ENCODE measurements at places on chromosomes 4 and X.

DNA sequence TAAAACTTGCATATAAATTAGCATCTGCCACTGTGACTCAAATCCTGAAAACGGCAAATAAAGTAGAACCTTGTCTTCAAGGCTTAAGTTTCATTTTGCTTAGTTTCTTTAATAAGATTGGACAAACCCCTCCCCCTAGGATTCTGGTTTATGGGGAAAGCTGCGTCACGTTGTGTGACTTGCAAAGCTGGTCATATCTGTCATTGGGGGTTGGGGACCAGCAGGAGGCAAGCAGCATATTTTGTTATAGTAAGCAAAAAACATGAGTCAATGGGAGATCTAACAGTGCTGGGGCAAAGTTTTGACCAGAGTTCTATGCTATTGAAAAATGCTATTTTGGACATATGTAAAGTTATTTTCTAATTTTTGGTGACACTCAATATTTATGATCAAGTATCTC lies 407.3 kb downstream of the PCDH18 start:
- no peak for DNase-seq

DNA sequence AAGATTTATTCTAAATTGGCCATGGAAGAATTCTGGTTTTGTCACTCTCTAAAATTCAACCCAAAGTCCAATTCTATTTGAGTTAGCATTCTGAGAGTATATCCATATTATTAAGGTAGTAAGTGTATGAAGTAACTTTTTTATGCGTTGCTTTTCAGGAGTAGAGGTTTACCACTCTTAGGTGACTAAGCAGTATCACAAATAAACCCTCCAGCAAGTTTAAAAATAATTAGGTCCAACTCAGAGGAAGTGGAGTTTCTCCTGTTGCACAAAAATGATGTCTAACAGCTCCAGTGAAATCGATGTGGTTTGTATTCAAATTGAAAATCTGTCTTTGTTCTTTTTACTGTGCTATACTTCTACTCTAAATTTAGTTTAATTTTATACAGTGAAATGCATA lies 6.6 kb downstream of the SCML1 start:
- no peak for DNase-seq

DNA sequence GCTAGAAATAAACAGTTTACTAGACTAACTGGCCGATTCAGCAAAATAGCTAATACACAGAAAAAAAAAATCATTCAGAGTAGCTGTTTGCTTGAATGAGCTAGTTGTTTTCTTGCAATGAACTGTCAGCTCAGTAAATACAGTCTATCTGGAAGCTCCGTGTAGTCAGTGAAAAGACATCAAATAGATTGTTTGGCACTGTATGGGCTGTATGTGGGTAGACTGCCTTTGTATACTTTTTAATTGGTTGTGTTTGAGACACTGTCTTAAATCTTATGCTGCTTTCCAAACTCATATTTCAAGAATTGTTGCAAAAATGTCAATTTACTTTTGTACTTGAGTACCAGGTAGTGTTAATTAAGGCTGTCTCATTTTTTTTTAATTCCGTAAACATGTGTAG lies 61.6 kb upstream of the GPR174 start:
- no peak for DNase-seq

DNA sequence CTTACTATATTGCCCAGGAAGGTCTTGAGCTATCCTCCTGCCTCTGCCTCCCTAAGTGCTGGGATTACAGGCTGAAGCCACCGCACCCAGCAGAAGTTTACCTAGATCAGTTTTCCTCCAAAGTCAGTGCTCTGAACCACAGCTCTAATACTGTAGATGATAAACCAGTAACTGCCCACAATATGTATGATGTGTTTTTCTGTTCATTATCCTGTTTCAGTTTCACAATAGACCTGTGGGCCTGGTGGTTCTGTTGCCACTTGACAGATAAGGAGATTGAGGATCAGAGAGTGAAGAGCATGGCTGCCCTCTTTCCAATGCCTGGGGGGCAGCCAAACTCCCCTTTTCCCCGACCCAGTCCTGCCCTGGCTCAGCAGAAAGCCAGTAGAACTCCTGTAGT lies 87.0 kb downstream of the EFNB1 start:
- DNase-seq: no peak

DNA sequence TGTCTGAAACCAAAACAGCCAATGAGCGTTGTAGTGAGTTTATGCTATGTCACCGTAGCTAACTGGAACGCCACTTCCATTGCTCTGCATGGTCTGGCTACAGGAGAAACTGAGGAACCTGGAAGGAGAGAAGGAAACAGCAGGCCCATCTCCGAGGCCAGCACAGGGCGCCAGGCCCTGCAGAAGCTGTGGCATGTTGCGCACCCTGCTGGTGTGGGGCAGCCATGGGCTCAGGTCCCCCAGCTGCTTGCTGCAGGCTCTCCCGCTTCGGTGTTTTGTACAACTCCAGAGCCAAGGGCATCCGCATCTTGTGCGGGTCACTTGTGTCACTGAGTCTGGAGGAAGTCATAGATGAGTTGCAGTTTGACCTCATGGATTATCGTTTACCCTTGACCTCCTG lies 89.2 kb downstream of the AFAP1 start:
- DNase-seq: no peak

DNA sequence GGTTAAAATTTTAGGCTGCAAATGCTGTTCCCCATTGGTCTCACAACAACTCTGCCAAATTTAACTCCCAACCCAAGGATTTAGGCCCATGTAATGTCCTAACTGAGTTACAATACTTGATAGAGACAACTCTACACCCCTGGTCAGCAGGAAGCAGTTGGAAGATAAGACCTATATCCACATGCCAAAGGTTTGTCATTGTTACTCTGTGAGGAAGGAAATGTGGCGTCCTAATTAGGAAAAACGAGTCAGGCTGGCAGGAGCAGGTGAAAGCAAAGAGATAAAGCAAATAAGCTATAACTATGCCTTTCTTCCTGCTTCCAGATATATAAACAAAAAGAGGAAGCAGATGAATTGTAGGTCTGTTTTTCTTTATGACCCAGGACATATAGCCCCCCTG lies 69.1 kb downstream of the SPIN4 start:
- DNase-seq: no peak

- no peak for DNase-seq
Observed at GRCh38 chrX:16137416-16138107, 14.2 kb downstream of the GRPR start.

DNA sequence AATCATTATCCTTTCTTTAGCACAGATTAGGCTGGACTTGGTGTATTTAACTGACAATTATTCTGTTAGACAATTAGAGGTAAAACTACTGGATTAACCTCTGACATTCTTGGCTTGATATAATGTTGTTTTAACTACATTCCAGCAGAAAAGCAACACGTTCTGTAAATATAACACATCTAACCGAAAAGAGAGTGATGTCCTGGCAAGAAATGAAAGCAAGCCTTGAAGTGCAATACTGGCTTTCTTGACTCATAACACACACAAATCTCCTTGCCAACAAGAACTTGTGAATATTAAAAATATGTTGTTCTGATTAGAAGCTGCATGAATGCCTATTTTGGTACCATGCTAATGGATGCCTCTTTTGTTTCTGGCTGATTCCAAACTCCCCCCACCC lies 76.4 kb downstream of the EFHC2 start:
- no peak for DNase-seq

GRCh38 chrX:116276261-116276660 lies 105.7 kb downstream of the AGTR2 start:
- DNase-seq: no peak

DNA sequence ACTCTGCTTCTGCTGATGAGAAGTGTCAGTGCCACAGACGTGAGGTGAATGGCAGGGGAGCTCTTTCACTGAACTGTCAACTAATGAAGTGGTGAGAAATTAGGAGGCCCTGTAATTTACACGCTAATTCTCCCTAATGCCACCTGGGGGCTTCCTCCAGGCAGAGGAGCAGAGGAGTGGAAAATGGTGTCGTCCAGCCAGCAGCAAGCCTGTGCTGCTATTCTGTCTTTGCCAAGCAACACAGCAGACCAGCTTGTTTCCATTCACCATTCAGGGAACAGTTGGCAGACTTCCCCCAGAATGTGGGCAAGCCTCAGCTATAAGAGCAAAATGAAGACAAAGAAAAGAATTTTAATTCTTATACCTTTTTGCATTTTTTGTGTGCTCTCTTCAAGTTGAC lies 245.2 kb upstream of the TET2 start:
- no peak for DNase-seq

DNA sequence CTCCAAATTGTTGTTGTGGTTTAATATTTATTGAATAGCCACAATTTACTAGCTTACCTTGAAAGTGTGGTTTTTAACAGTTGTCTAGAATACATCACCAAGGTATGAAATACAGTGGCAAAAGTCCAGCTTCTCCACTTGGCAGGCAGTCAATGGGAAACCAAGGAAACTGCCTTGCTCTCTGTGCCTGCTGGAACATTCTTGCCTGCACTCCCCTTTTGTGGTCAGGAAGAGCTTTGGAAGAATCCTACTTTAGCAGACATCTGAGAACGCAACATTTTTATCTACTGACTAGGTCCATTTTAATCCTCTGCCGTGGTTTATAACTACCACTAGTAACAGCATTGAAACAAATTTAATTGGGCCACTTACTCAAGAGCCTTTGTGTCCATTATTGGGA lies 64.5 kb downstream of the TENM3 start:
- DNase-seq: no peak

DNA sequence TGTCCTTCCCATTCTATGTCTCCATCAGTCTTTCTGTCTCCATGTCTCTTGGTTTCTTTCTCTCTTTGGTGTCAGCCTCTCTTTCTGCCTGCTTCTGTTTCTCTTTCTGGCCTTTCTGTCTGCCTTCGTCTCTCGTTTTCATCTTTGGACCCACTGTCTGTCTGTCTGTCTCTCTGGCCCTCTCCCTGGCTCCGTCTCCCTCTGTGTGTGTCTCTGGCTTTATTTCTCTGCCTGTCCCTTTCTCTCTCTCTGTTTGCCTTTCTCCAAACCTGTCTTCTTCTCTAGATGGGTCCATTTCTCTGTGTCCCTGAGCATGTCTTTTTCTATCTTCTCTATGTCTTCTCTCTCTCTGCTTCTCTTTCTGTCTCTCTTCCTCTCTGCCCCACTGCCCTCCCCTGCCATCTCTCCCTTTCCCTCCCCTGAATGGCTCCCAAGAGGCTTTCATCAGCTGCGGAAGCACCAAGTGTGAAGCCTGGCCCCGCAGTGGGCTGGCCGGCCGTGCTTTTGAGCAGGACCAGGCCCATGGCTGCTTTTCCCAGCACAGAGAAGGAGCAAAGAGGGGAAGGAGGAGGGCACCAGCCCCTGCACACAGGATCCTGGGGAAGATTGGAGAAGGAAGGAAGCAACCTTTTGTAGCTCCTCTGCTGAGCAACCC lies 57.4 kb downstream of the PJA1 start:
- DNase-seq: no peak

DNA sequence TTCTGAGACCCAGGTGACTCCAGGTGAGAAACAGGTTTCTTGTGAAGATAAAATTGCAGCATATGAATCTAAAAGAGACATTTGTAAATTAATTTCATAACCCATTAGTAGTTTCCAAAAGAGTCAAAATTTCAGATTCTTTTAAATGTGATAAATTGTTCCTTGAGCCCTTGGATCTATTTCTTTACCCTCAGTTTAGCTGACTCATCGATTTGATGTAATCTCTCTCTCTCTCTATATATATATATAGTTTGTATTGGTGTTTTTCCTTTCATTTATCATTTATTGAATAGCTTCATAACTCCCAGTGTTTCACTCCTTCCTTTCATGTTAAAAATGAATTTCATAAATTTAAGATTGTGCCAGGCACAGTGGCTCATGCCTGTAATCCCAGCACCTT lies 96.9 kb downstream of the RAPGEF2 start:
- DNase-seq: no peak

DNA sequence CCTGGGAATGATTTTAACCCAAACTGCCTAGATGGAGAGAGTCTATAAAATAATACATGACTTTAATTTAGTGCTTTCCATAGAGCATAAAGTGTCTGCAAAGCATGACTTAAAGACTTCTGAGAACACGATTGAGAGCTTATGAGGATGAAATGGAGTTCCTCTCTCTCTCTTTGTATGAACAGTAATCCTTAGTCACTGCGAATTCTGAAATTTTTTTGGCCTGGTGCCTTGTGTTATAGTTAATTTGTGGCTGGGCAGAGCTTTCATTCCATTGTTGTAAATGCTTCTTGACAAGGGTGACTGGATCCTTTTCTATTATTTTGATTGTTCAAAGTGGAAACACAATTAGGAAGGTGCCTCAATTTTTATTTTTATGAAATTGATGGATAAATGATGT lies 179.5 kb downstream of the CEP135 start:
- DNase-seq: no peak

Data from activated T-cell treated with anti-CD3 and anti-CD28 coated beads, Interleukin-2, amount 50 U/mL, for 24 hours (primary cell).